Neural crest cell (in vitro differentiated cells): ENCODE measurements at places on chromosomes 5 and 9. TPM values are rescaled to one million over a fixed set of nuclear protein-coding genes. Genes with fewer than 3 reads are reported as not detected.

- DNase-seq, result no peak
Measured at GRCh38 chr5:66358741-66359140, 214.6 kb downstream of the SREK1 start.

- peak; percentile 57 for DNase-seq
Measured at GRCh38 chr5:56480705-56481427, 247.7 kb upstream of the ANKRD55 start.

GRCh38 chr9:72254901-72255545, 105.8 kb downstream of the GDA start:
- DNase-seq, result no peak

DNA sequence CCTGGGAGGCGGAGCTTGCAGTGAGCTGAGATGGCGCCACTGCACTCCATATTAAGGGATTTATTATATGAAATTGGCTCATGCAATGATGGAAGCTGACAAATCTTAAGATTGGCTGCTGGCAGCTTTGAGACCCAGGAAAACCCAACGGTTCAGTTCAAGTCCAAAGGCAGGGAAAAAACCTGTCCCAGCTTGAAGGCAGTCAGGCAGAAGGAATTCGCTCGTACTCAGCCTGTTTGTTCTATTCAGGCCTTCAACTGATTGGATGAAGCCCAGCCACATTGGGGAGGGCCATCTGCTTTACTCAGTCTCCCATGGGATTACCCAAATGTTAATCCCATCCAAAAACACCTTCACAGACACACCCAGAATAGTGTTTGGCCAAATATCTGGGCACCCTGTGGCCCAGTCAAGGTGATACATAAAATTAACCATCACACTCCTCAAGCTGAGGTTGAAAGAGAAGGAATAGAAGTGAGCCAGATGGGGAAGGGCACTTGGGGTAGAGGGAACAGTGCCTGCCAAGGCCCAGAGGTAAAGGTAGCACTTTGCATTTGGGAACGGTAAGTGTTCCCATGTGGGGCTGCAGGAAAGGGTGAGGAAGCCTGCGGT, 8.5 kb upstream of the ORM1 start:
- DNase-seq, result no peak

DNA sequence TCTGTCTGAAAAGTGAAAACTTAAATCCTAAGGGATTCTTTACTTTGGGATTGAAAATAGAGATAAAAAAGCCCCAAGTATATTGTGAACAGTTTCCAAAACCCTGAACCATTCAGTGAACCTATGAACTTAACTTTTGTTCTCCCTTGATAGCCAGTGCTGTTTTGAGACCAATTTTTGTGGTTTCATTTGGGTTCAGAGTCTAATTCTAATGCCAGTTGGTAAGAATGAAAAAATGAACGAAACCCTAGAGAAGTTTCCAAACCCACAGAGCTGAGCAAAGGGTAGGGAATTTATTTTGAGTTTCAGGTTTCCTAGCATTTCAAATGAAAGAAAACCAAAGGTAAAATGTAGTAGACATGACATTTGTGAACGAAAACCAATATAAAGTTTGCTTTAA, 1366.8 kb downstream of the EFNA5 start:
- DNase-seq, result no peak

DNA sequence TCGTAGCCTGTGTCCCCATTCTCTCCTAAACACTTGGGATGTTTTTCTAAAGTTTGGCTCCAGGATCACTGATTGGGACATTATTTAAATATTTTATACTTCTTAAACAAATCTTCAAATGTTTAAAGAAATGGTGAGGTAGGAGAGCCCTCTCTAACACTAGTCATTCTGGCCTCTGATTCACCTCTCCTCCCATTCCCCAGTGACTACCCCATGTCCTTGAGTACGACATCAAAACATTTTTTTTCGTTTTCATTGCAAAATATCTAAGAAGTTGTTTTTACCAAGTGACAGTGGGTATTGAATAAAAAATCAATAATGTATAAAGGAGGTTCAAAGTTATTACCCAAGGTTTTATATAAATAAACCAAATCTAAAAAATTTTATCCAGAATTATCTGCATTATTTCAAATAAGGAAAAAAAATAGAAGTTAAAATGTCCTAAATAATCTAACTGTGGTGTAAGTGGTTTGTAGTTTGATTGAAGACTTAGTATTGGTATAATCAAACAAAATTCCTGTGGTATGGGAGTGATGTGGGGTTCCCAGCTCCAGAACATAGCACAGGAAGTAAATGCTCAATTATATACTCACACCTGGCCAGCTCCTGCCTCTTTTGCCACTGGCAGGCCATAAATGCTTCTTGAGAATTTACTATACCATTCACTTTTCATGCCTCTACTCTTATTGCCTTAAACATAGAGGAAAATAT, 51.1 kb downstream of the MAST4 start:
- DNase-seq, result no peak

- DNase-seq, result no peak
Measured at GRCh38 chr5:79727451-79728355, 38.1 kb downstream of the CMYA5 start.

HINT1 gene
- 258 and 264 TPM in 2 replicates for total RNA-seq

SPINK5 gene
- 10.6 and 12.9 TPM in 2 replicates for total RNA-seq

NRARP gene
- 31.7 and 33.7 TPM in 2 replicates for total RNA-seq
